Mammary microvascular endothelial cell (primary cell): ENCODE measurements at places on chromosomes 12 and 14. TPM values are rescaled to one million over a fixed set of nuclear protein-coding genes. Genes with fewer than 3 reads are reported as not detected.

The TIGAR gene
- 20.4 and 23.5 TPM in 2 replicates for total RNA-seq

The GSG1 gene
- total RNA-seq, result not detected in 2 replicates

The FOXN4 gene
- not detected in 2 replicates for total RNA-seq

The SPIC gene
- not detected in 2 replicates for total RNA-seq

The TAS2R20 gene
- 0.10 and 0.13 TPM in 2 replicates for total RNA-seq

The TAC3 gene
- total RNA-seq, result not detected in 2 replicates

The SLC10A1 gene
- total RNA-seq, result not detected in 2 replicates

The HOXC4 gene
- not detected in 2 replicates for total RNA-seq

The ARHGEF25 gene
- 0.07 and 0.15 TPM in 2 replicates for total RNA-seq
